ENCODE measurements at places on chromosomes 4 and X.

DNA sequence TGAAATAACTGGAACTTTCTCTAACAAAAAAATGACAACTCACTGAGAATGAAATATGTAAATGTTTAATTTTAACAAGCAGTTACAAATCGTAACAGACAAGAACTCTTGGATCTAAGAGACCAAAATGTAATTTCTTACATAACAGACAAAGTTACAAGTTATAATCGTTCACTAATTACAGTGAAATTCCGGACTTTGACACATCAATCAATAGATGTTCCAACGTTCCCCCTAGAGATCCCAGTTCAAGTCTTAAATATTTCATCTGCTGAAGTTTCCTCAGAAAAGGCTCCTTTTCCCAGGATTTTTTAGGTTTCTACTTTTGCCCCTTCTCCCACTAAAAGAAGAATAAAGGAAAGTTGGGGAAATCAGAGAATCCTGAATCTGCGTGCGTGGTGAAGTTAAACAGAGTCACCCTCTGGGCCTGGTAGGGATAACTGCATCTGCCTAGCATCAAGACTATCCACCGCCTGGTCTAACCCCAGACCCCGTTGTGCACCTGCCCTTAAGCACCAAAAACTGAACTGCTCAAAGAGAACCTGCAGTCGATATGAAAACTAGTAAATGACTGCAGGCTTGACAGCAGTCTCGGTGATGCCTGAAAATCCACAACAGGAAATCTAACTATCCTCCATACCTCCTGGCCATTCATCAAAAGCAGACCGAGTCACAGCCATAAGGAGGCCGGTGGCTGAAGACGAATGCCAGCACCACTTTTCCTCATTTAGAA is 2.3 kb downstream of the IRF2 start:
- peak overlapping the region; percentile 76 for H3K4me3 ChIP-seq
- peak overlapping the region; percentile 95 for H3K27ac ChIP-seq
- H3K27me3 ChIP-seq: no peaks in the 10 kb centered on the region
- DNase-seq: no peak
- no peaks in the 10 kb centered on the region for H3K36me3 ChIP-seq
- H3K4me1 ChIP-seq: peaks cover 52% of the 10 kb centered on the region

GRCh38 chr4:159143687-159144086 is 40.8 kb downstream of the RAPGEF2 start:
- no peaks in the 10 kb centered on the region for H3K36me3 ChIP-seq
- no peak for DNase-seq
- peaks cover 37% of the 10 kb centered on the region for H3K4me1 ChIP-seq
- H3K27me3 ChIP-seq: no peaks in the 10 kb centered on the region

DNA sequence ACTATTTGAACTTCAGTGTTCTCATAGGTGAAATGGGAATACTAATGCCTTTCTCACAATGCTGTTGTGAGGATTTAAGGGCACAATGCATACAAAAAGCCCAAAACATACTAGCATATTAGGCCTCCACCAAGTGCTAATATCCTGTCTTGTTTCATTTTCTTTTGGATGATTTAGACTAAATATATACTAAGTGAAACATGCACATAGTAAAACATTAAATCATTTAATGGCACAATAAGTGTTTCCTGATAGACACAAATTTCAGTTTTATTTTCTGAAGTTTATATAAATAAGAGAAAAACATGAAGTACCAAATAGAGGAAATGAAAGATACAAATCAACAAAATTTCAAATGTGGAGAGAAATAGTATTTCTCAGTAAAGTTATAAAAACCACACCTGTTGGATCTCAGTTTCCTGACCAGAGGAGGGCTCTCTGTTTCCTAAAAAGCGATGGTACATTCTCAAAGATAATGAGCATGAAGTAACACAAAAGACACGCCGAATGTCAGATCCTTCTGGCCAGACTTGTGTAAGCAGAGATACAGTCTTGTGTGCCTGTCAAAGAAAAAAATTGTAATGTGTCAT is 25.1 kb downstream of the DDX60 start:
- no peaks in the 10 kb centered on the region for H3K4me1 ChIP-seq
- H3K27me3 ChIP-seq: no peaks in the 10 kb centered on the region
- H3K36me3 ChIP-seq: peaks cover 5% of the 10 kb centered on the region
- no peak overlapping the region for H3K4me3 ChIP-seq
- no peak overlapping the region for H3K27ac ChIP-seq
- no peak for DNase-seq

- no peak overlapping the region for H3K27ac ChIP-seq
- H3K4me3 ChIP-seq: no peak overlapping the region
- H3K27me3 ChIP-seq: no peaks in the 10 kb centered on the region
- H3K4me1 ChIP-seq: no peaks in the 10 kb centered on the region
Observed at GRCh38 chrX:31245714-31246113, 173.9 kb upstream of the FTHL17 start.

GRCh38 chrX:78321809-78322208 is 5.6 kb downstream of the CYSLTR1 start:
- no peaks in the 10 kb centered on the region for H3K4me1 ChIP-seq
- peak; percentile 58 for DNase-seq
- no peak overlapping the region for H3K27ac ChIP-seq
- H3K36me3 ChIP-seq: no peaks in the 10 kb centered on the region
- H3K4me3 ChIP-seq: no peak overlapping the region

DNA sequence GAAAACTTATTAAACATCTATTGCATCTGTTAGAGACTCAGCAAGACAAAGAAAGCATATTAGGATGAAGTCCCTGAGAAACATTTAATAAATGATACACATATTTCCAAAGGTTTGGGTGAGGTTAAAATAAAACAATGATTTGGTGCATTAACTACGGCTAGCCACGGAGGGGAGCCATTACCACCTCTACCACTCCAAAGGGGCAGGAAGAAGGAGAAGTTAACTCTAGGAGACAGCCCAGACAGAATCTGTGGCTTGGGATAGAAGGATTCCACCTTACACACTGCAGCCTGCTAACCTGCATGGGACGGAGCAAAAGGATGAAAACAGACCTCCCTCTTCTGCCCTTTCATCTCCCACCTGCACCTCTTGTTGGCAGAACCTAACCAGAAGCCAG is 189.1 kb upstream of the C1QTNF7 start:
- no peak overlapping the region for H3K27ac ChIP-seq
- H3K4me3 ChIP-seq: no peak overlapping the region
- peaks cover 2% of the 10 kb centered on the region for H3K4me1 ChIP-seq
- no peak for DNase-seq
- no peaks in the 10 kb centered on the region for H3K27me3 ChIP-seq
- no peaks in the 10 kb centered on the region for H3K36me3 ChIP-seq

GRCh38 chr4:94406668-94407437 is 44.9 kb upstream of the PDLIM5 start:
- no peaks in the 10 kb centered on the region for H3K36me3 ChIP-seq
- no peaks in the 10 kb centered on the region for H3K4me1 ChIP-seq
- DNase-seq: peak; percentile 76
- no peaks in the 10 kb centered on the region for H3K27me3 ChIP-seq
- H3K27ac ChIP-seq: no peak overlapping the region

GRCh38 chr4:149952101-149952500 is 126.1 kb upstream of the DCLK2 start:
- no peaks in the 10 kb centered on the region for H3K4me1 ChIP-seq
- no peak overlapping the region for H3K4me3 ChIP-seq
- no peaks in the 10 kb centered on the region for H3K27me3 ChIP-seq
- DNase-seq: no peak
- H3K36me3 ChIP-seq: no peaks in the 10 kb centered on the region

DNA sequence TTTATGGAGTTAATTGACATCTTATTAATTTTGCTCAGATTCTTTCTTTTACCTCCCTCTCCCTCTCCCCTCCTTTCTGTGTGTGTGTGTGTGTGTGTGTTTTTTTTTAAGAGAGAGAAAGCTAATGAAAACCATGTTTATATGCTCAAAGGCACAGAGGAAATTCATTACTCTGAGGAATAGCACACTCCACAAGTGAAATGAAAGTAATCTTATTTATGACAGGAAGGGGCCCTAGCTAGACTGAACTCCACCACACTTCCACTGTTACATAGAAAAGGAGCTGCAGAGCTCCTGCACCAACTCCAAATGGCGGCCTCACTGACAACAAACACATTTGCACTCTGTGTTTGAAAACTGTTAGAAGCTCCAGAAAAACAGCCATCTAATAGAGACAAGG is 150.6 kb downstream of the RASL11B start:
- H3K27ac ChIP-seq: no peak overlapping the region
- H3K27me3 ChIP-seq: no peaks in the 10 kb centered on the region
- H3K4me3 ChIP-seq: no peak overlapping the region
- no peaks in the 10 kb centered on the region for H3K36me3 ChIP-seq
- H3K4me1 ChIP-seq: peaks cover 14% of the 10 kb centered on the region
- no peak for DNase-seq

DNA sequence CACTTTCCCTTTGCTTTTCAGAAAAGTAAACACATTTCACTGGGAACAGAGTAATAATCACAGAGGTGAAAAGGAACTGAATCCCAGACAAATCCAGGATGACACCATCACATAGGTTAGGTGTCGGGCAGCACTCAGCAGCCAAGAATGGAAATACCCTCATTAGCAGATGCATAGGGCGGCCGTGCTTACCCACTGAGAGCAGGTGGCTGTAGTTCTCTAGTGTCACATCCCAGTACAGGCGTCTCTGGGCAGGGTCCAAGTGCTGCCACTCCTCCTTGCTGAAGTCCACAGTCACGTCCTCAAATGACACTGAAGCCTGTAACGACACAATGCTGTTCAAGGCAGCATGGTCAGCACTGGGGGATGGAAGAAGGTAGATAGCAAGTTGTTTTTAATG is 26.9 kb downstream of the ZNF41 start:
- H3K4me3 ChIP-seq: no peak overlapping the region
- no peaks in the 10 kb centered on the region for H3K4me1 ChIP-seq
- DNase-seq: no peak
- H3K36me3 ChIP-seq: no peaks in the 10 kb centered on the region
- H3K27me3 ChIP-seq: no peaks in the 10 kb centered on the region

DNA sequence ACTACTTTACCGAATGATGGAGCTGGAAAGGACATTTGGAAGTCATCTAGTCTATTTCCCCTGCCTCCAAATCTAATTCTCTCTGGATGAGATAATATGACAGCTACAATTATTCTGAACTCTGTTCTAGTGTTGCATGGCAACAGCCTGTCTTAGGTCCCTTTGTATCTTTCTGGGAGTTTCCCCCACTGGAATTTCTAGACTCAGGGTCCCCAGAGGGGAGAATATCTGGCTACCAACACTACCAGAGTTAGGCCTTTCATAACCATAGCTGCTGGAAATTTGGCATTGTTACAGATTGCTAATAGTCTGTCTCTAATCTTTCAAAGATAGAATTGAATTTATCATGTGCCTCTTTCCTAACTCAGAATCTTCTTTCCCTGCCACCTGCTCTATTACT is 4.5 kb downstream of the MSN start:
- no peak for DNase-seq
- H3K27me3 ChIP-seq: no peaks in the 10 kb centered on the region
- H3K27ac ChIP-seq: peak overlapping the region; percentile 98
- H3K36me3 ChIP-seq: no peaks in the 10 kb centered on the region

DNA sequence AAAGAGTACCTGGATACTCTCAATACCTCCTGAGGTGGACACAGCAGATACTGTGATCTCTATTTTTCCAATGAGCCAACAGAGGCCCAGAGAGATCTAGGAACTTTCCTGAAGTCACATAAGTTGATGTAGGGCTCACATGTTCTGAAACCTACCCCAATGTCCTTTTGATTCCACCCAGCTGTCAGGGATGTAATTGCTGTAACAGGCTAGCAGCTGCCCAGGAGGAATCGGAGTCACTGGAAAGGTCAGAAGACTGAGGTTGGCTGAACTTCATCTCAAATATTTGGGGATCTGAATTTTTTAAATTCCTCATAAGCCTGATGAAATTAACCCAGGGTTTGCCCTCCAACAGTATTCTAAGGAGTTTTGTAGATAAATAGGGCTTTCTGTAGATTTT is 52.5 kb upstream of the PROM1 start:
- H3K4me1 ChIP-seq: no peaks in the 10 kb centered on the region
- H3K36me3 ChIP-seq: no peaks in the 10 kb centered on the region
- no peaks in the 10 kb centered on the region for H3K27me3 ChIP-seq
- no peak for DNase-seq
- H3K27ac ChIP-seq: no peak overlapping the region

DNA sequence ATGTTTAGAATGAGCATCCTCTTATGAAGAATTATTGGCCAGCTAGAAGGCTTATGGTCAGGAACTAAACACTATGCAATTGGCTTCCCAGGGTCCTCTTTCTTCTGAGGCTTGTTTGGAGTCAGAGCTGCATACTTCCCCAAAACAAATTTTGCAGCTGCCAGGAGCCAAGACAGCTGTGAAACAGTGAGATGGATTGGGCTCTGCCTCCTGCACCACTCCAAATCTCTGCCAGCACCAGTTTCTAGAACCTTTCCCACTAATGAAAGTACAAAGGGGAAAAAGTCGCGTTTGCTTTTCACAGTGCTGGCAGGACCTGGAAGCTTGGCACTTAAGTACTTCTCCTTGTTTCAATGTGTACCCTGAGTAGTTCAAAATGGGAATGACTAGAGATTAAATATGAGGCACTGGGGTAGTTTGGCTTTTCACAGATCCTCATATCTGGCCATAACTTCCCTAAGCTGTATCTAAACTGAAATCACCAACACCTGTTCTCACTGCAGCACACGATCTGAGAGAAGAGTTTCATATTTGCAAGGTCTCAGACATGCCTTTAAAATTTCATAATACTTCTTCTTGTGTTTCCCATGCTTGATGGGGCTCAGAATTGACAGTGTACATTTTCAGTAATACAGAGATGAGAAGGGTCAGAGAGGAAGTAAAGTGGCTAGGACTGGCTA is 20.7 kb upstream of the AR start:
- H3K36me3 ChIP-seq: no peaks in the 10 kb centered on the region
- H3K4me3 ChIP-seq: no peak overlapping the region
- no peak for DNase-seq
- no peak overlapping the region for H3K27ac ChIP-seq
- no peaks in the 10 kb centered on the region for H3K27me3 ChIP-seq

DNA sequence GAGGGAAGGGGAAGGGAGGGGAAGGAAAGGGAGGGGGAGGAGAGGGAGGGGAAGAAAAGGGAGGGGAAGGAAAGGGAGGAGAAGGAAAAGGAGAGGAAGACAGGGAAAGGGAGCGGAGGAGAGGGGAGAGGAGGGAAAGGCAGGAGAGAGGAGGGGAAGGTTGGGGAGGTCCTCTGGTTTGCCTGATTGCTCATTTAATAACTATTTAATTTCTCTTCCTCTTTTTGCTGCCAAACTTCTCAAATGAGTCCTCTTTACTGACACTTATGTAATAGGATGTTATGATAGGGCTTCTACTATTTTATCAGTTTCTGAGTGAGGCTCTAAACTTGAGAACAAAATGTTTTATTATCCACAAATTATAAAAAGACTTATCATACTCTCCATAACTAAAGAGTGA is 35.4 kb upstream of the PPA2 start:
- no peak for DNase-seq
- H3K27ac ChIP-seq: no peak overlapping the region
- H3K36me3 ChIP-seq: no peaks in the 10 kb centered on the region
- H3K4me3 ChIP-seq: no peak overlapping the region

DNA sequence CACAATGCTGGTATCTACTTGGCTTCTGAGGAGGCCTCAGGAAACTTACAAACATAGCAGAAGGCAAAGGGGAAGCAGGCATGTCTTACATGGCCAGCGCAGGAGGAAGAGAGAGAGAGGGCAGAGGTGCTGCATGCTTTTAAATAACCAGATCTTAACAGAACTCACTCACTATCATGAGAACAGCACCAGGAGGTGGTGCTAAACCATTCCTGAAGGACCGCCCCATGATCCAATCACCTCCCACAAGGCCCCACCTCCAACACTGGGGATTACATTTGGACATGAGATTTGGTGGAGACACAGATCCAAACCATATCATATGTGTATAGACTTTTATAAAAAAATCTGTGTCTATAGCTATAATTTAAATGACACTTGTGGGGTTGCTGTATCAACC is 48.6 kb upstream of the ERVMER34-1 start:
- H3K4me1 ChIP-seq: no peaks in the 10 kb centered on the region
- no peak overlapping the region for H3K27ac ChIP-seq
- no peak overlapping the region for H3K4me3 ChIP-seq
- DNase-seq: no peak

Data from upper lobe of left lung (tissue), 6 donors.